ENCODE measurements at places on chromosomes 11 and 22.

DNA sequence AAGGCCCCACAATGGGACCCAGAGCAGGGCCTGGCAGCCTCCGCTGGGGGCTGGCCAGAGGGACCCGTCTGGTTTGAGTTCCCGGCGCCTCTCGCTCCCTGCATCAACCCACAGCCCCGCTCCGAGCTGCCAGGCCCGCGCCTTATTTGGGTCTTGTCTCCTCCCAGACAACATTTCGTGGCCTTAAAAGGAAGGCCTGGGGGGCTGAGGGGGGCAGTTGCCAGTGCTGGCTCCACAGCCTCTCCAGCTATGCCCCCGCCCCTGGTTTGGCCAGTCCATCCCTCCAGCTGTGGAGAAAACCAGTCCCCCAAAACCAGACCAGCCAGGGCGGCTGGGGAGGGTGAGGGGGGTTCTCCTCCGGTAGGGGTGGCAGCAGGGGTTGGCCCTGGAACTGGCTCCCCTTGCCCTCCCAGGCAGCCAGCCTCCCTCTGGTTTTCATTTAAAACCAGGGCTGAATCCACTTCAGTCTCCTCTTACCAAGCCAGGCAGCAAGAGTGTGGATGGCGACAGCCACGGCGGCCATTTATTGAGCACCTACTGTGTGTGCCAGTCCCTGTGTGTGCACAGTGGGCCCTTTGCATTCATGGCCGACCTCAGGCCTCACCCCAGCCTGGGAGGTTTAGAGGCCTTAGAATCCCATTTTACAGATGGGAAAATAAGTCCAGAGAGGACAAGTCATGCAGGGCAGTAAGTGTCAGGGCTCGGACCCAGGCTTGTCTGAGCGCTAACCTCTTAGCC is 18.6 kb downstream of the EMID1 start:
- DNase-seq, result no peak

DNA sequence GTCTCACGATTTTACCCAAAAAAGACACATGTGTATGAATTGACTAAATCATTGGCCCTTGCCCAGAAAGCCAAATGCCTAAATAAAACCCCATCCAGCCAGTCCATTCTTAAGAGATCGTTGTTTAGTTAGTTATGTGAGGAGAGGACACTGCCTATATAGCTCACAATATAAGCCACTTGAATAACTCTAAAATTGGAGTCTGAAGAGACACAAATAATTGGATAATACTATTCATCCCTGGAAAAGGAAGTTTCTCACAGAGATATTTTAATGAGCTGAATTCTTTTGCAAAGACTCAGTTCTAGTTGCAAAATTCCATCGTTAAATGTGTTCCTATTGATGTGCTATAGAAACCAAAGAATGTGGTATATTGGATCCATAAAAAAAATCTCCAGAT is 176.7 kb downstream of the SOX6 start:
- no peak for DNase-seq

DNA sequence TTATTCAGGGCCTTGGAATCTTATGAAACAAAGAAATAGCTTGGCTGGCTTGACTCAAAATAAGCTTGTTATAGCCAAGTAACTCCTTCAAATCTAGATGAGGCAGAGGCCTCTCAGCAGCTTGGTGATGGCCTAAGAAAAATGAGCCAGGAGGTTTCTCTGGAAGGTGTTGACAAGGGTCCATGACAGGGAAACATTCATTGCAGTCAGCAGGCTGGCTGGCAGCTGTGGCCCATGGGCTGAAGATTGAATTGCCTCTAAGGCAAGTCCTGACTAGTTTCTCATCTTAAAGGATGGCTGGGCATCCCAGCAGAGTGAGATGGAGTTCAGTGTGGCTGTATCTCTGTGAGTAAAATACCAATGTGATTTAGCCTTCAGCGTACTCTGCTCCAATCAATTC is 441.0 kb downstream of the NELL1 start:
- DNase-seq, result no peak

DNA sequence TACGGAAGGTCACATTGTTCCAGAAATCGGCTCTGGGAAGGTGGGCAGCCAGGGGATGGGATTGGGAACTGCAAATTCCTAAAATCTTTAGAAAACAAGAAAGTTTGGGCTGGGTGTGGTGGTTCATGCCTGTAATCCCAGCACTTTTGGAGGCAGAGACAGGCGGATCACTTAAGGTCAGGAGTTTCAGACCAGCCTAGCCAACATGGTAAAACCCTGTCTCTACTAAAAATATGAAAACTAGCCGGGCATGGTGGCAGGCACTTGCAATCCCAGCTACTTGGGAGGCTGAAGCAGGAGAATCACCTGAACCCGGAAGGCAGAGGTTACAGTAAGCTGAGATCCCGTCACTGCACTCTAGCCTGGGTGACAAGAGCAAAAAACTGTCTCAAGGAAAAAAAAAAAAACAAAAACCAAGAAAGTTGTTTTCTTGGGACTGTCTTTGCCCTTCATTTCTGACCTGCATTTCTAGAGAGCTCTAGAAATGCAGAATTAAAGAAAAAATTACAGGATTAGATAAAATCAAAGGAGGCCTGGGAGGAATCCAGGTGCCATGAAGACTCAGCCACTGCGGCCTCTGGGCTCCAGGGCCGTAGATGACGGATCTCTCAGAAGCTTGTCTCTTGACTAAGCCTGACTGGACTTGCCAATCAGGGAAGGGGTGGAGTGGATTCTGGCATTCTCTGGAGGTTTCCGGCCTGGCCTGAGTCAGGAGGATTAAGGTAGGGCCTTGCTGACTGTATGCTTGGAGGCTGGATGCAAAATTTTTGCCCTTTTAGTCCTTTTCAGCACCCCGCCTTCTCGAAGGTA is 5.3 kb upstream of the MALAT1 start:
- no peak for DNase-seq

DNA sequence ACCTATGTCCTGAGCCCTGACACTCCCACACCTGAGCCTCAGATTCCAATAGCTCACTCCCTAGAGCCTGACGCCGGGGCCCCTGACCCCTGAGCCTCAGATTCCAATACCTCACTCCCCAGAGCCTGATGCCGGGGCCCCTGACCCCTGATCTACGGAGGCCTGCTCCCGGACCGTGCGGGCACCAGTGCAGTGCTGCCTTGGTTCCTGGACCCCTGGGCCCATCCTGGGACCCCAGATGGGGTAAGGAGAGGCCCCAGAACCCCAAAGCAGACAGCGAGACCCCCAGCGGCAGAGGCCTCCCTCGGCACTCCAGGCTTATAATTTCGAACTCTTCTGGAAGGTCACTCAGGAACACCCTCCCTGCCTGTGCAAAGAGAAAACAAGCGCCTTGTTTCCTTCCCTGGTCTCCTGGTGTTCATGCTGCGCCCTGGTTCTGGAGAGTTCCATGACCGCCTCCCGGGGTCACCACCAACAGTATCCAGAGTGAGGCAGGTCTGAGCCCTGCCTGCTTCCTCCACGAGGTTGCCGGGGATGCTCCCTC is 7.5 kb downstream of the SUSD2 start:
- DNase-seq, result no peak

GRCh38 chr11:40037005-40037404 is 1422.4 kb downstream of the LRRC4C start:
- no peak for DNase-seq

DNA sequence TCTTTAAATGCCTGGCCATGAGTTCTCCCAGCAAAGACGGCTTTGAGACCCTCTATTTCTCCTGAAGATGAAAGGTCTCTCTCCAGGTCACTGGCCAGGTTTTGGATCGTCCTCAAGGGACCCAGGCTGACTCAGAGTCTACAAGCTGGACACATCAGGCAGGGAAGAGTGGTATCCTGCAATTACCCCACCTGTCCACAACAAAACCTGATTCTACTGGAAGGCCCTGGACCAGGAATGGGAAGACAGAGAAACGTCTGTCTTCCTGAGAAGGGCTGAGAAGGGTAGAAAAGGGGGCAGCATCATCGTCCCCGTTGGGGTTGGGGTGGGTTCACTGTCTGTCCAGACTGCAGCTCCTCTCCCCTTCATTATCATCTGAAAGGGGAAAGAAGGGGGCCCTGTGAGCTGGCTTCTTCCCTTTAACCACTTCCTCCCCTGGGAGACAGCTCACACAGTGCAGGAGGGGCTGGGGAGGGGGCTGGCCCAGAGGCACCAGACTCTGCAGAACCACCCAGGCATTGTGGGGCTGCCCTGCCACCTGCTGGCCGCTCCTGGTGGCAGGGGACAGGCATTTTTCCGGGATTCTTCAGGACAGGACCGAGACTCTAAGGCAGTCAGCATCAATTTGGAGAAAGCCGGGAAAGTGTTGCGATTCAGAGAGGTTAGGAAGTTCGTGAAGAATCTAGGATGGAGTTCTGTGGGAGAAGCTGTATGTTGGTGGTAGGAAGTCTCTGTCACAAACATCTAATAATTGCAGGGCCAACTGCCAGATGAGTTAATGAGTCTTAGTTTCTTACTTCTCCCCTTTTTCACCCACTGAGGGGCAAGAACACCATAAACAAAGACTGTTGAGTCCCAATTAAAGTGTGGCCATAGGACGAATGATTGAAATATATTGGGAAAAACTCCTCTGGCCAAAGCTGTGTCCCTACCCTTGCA is 57.6 kb downstream of the SYN3 start:
- peak; percentile 24 for DNase-seq

GRCh38 chr11:64510759-64511158 is 80.3 kb upstream of the SLC22A12 start:
- DNase-seq, result no peak

DNA sequence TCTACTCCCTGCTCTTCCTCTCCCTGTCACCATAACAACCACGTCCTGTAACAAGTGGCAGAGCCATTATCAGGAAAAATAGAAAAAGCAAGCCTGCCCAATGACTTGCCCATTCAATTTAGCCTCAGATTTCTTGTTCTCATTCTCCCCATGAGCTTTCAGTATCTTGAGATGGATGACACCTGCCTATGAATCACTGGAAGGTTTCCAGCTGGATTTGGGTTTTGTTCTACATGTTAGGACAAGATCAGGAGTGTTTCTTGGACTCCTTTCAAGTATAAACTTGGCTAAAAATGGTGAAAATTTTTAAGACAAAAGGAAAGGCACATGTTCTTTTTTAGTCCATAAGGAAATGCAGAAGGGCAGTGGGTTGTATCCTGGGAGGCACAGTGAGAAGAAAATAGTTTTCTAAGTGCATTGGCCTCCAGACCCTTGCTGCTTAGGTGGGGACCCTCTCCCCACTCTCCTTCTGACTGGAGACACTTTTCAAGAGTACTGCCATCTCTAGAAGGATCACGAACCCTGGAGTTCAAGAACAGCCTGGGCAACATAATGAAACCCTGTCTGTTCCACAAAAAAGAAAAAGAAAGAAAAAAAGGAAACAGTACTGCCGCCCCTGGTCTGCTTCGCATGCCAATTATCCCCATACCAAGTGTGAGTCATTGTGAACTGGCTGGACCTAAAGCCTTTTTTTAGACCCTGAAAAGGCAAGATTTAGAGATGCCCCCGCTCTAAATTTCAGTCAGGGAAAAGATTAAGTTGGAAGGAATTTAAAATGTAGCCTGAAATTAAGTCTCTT is 51.0 kb downstream of the MTNR1B start:
- no peak for DNase-seq

DNA sequence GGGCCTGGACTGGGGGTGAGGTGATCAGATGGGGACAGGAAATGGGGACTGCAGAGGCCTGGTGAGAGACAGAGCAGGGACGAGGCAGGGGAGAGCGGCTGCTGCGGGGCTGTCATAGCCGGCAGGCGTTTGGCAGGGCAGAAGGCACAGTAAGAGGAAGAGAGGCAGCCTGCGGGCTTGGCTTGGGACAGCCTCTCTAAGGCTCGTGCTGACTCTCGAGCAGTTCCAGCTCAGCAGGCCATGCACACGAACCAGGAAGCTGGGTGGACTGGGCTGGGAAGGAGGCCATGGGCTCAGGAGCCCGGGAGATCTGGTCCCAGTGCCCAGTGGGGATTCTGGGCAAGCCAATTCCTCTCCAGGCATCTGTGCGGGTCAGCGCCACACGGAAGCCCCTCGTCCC is 19.6 kb upstream of the EIF3D start:
- no peak for DNase-seq

- no peak for DNase-seq
Measured at GRCh38 chr11:8744423-8744822, 61.8 kb downstream of the RPL27A start.

Measured in hippocampal formation (tissue), 2 donors.